ENCODE measurements at places on chromosomes 4 and X. TPM values are rescaled to one million over a fixed set of nuclear protein-coding genes. Genes with fewer than 3 reads are reported as not detected.

The DNASE1L1 gene
- total RNA-seq, result 5.1 TPM

The DMRTC1 gene
- 1.7 TPM for total RNA-seq

The VCX gene
- total RNA-seq, result not detected

GRCh38 chrX:10190367-10190766 lies 33.6 kb downstream of the CLCN4 start:
- no peak for DNase-seq
- H3K4me1 ChIP-seq, result no peaks in the 10 kb centered on the region
- H3K36me3 ChIP-seq, result no peaks in the 10 kb centered on the region
- peak overlapping the region; percentile 20 for H3K27ac ChIP-seq
- no peaks in the 10 kb centered on the region for H3K27me3 ChIP-seq

GRCh38 chr4:135418353-135418752 lies 1216.8 kb upstream of the PABPC4L start:
- no peak for DNase-seq
- H3K27ac ChIP-seq, result no peak overlapping the region
- H3K4me3 ChIP-seq, result no peak overlapping the region
- no peaks in the 10 kb centered on the region for H3K27me3 ChIP-seq

GRCh38 chr4:70908993-70909556 lies 6.9 kb downstream of the MOB1B start:
- no peaks in the 10 kb centered on the region for H3K27me3 ChIP-seq
- no peak overlapping the region for H3K4me3 ChIP-seq
- no peak overlapping the region for H3K27ac ChIP-seq
- DNase-seq, result no peak
- H3K4me1 ChIP-seq, result no peaks in the 10 kb centered on the region
- H3K36me3 ChIP-seq, result no peaks in the 10 kb centered on the region

GRCh38 chrX:56125946-56126345 lies 106.2 kb upstream of the KLF8 start:
- no peak overlapping the region for H3K27ac ChIP-seq
- H3K36me3 ChIP-seq, result no peaks in the 10 kb centered on the region

DNA sequence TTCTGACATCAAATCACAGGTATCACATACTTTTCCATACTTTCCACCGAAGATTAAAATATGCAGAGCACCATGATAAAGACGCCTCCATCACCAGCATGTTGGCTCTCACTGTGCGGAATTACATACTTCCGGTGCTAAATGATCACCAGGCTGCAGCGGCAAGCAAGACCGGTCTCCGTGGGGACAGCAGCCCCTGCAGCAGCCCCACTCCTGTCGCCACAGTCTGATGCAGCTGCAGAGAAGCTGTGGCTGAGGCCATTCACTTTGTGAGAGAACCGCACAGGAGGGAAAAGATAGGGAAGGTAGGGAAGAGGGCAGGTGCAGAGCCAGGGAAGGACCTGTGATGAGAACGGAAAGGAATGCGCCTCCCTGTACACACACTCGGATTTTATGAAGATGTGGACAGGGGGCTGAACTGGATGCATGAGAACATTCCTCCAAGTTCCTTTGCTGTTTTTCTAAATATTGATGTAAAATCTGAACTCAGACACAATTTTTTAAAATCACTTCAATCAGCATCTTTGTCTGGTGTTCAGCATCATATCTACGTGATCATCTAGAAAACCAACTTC lies 38.3 kb downstream of the AFAP1 start:
- no peaks in the 10 kb centered on the region for H3K36me3 ChIP-seq
- H3K4me3 ChIP-seq, result no peak overlapping the region
- H3K27ac ChIP-seq, result no peak overlapping the region
- no peaks in the 10 kb centered on the region for H3K4me1 ChIP-seq
- DNase-seq, result no peak
- H3K27me3 ChIP-seq, result no peaks in the 10 kb centered on the region

- no peaks in the 10 kb centered on the region for H3K36me3 ChIP-seq
- no peak overlapping the region for H3K27ac ChIP-seq
- no peak for DNase-seq
- no peak overlapping the region for H3K4me3 ChIP-seq
- no peaks in the 10 kb centered on the region for H3K27me3 ChIP-seq
Observed at GRCh38 chrX:110836451-110836850, 40.8 kb upstream of the CHRDL1 start.

DNA sequence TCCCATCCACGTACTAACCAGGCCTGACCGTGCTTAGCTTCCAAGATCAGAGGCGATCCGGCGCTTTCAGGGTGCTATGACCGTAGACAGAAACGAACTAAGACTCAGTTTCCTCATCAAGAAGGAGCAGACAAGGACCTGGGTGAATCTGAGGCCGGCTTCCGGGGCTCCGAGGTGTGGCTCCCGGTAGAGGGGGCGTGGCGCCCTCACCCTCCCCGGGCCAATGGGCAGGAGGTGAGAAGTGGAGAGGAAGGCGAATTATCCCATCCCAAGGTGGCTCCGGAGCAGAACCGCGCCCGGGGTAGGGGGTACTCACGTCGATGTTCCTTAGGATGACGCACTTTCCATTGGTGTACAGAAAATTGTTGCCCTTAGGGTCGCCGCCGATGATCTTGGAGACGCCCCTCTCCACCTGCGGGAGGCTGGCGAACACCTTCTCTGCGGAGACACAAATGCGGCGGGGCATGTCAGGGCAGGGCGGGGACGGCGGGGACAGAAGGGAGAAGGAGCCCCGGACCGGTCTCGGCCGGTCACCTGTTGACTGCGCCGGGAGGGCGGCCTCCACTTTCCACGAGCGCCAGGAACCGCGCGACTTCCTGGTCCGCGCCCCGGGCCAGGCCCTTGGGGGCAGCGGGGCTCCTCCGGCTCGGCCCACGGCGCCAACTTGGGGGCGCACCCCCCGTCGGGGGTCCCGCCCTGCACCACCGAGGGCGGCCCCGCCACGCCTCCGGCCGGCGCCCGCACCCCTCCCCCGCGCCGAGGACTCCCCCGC lies 616 bp downstream of the WDR1 start:
- H3K36me3 ChIP-seq, result peaks cover 3% of the 10 kb centered on the region
- DNase-seq, result peak; percentile 77
- peaks cover 6% of the 10 kb centered on the region for H3K4me1 ChIP-seq
- peak overlapping the region; percentile 80 for H3K27ac ChIP-seq
- peak overlapping the region; percentile 70 for H3K4me3 ChIP-seq

- H3K27me3 ChIP-seq, result no peaks in the 10 kb centered on the region
- H3K27ac ChIP-seq, result no peak overlapping the region
- H3K36me3 ChIP-seq, result no peaks in the 10 kb centered on the region
- no peak for DNase-seq
Observed at GRCh38 chr4:110898290-110898689, 275.4 kb upstream of the PITX2 start.

Measured in pancreas (tissue), 10 donors.